ENCODE measurements at places on chromosomes 5 and 9.

DNA sequence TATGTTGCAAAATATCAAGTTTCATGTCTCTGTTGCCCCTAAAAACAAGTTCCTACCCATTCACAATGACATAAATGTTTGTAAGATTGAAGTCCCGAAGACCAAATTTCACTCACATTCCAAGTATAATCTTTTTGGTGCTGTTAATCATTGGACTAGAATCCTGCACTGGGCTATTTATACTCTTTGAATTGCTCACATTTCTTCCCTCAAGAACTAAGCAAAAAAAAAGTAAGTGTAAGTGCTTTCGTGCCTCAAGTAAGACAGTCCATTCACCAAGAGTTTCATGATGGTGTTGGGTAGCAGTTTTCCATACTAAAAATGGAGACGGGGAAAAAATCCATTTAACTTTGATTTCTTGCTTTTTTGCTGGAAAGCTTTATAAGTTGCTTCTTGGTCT lies 242.3 kb downstream of the EBF1 start:
- DNase-seq: no peak

GRCh38 chr5:59661954-59662615 lies 231.4 kb downstream of the PDE4D start:
- no peak for DNase-seq

DNA sequence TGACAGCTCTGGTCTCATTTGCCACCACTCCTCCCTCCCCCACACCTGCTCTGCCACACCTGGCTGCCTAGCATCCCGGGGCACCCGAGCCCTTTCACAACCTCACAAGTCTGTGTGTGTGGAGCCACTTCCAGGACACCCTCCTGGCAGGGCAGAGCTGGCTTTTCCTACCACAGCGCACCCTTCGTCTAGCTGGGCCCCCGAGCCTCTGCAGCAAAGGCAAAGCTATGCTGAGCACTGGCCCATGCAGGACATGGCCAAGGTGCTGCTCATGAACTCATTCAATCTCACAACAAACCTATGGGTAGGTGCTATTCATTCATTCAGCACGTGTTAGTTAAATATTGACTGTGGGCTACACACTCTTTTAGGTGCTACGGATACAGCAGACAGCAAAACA lies 43.4 kb downstream of the DUSP1 start:
- no peak for DNase-seq

DNA sequence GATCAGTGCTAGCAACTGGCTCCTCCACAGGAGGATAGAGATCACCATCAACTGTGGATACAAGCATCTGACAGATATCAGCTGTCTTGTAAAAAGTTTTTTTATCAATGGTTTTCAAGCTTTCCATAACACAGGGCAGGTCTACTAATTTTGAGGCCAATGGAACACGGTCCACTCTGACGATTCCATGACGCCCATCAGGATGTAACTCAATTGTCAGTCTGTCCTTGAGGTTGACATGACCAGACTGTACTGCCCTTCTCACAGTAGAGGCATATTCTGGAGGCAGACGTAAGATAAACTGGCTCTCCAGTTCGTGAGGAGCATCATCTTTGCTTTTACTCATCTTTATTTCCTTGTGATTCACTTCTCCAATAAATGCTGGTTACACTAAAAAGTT lies 885 bp downstream of the TAF7 start:
- DNase-seq: no peak

All from iPS DF 19.7 (cell line).